M059J (cell line): ENCODE measurements at places on chromosomes 3 and 15. TPM values are rescaled to one million over a fixed set of nuclear protein-coding genes. Genes with fewer than 3 reads are reported as not detected.

GRCh38 chr15:74994685-74995084 lies 678 bp upstream of the SCAMP5 start:
- DNase-seq = no peak

GRCh38 chr3:104040896-104041295 lies 1325.8 kb upstream of the ALCAM start:
- DNase-seq = no peak

- no peak for DNase-seq
These were observed 10.6 kb downstream of the ANKUB1 start for GRCh38 chr3:149781741-149782140.

GRCh38 chr3:14301558-14301957 lies 100.8 kb upstream of the SLC6A6 start:
- peak; percentile 13 for DNase-seq

DNA sequence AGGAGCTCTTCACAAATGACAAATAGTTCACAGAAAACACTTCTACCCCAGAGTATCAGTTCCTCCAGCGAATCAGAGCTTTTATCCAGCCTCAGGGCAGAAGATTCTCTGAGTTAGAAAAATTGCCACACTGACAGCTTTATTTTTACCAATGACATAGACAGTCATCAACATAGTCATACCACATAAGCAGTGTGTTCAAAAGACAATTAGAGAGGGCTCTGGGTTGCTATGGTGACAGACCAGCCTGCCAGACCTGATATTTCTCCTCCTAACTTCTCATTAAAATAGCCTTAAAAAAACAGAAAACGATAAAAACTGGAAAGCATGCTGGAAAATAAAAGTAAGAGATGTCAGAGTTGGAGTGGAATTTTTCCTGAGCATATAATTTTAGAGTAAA lies 45.9 kb upstream of the COL6A5 start:
- DNase-seq = no peak

DNA sequence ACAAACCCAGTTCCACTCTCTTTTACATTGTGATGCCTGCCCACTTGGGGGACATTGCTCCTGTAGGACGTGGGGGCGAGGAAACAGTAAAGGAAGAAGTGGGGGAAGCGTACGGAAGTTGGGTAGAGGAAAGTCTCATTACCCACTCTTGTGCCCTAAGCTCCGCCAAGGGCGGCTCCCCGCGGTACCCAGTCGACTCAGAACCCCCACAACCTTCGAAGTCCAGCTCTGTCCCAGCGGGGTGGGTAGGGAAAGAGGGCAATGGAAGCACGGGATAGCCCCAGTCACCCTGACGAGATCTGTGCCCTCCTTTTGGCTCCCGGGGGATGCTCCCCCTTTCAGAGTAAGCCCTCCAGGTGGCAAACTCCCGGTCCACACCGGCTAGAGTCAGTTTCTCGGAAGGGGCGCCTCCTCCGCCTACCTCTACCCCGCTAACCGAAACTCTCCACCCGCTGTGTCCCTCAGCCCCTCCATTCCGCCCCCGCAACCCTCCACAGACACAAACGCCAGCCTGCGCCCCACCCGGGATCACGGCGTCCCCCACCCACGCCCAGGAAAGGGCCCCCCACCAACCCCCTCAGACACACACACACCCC lies 527 bp downstream of the CSNK1G1 start:
- peak; percentile 33 for DNase-seq

GRCh38 chr3:134944429-134944828 lies 149.4 kb downstream of the EPHB1 start:
- DNase-seq = no peak

- DNase-seq = no peak
These were observed 7.4 kb upstream of the OCA2 start for GRCh38 chr15:28106294-28107110.

GRCh38 chr15:67542420-67543347 lies at the start of gene MAP2K5:
TSS of gene MAP2K5 (plus strand) at chr15:67542703. CDS start at chr15:67543336, 633 bp downstream.
- DNase-seq = peak; percentile 72

GRCh38 chr3:159200176-159200575 lies 398.3 kb downstream of the MFSD1 start:
- peak; percentile 99 for DNase-seq

DNA sequence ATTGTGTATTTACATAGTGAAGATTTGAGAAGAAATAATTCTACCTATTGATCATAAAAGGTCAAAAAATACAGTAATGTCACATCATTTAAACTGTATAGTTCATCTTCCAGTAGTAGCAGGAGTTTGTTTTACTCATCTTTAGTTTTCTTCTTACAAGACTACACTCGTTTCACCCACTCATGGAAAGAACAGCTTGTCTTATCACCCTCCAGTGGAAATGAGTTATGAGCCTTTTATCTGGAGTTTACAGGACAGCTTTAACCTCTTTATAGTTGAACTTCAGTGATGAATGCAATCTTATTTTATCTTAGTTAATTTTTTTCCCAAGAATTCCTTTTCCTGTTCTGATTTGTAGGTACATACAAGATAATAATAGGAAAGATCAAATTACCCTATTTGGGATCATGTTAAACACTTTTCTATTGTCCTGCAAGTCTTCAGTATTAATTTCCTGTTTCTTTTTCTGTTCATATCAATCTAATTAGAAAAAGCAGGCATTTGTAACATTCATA lies 36.8 kb downstream of the RBMS3 start:
- DNase-seq = no peak

GRCh38 chr15:41501191-41501917 lies 7.7 kb downstream of the ITPKA start:
- DNase-seq = no peak

DNA sequence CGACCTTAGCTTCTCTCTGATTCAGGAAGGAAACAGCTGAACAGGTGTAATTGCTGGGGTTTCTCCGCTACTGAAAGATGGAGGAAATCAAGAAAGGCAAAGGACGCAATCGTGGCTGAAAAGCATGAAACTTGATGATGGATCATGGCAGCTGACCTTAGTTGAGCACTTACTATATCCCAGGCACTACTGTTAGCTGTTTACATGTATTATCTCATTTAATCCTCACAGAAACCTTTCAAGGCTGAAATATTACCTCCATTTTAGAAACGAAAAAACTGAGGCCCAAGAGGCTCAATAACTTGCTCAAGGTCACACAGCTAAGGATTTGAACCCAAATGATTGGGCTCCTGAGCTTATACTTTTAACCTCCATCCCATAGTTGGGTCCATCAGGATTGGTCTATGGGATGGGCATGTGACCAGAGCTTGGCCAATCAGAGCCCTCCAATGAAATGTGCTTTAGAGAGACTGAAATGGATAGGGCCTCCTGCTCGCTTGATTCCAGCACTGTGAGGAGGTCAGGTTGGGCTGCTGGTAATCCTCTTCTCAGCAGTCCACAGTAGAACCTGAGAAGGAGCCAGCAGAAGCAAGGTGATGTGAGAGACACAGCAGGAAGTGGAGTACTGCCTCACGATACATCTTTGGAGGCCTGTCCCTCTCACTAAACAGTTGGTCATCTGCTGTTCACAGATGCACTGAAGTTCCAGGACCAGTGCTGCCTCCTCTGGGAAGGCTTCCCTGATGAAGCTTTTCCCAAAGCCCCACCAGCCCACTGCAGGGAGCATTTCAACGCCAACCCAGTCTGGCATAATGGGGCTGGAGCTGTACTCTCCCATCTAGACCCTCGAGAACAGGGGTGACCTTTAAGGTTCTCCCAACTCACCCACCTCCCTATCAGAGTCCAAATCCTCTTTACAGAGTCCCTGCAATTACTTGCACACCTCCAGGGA lies 10.4 kb downstream of the CLN6 start:
- no peak for DNase-seq

- DNase-seq = no peak
These were observed 96.2 kb downstream of the DUT start for GRCh38 chr15:48427479-48427878.

- no peak for DNase-seq
These were observed 32.2 kb upstream of the SGO1 start for GRCh38 chr3:20218215-20218614.

DNA sequence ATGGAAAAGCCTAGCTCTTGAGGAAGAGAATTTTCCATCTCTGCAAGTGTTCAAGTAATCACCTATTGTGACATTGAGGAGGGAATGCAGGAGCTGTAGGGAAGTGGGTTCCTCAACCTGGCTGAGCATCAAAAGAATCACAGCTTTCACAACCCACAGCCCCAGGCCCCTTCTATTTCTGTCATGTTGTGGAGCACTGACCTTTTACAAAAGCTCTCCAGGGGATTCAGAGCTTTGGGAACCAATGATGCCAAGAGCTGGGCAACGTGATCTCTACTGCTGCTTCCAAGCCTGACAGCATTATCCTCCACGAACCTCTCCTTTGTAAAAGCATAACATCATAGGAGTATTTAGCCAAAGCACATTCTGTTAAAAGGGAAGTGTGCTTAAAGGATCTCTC lies 231.1 kb downstream of the ADAMTS9 start:
- DNase-seq = no peak

- DNase-seq = peak; percentile 99
These were observed 13.3 kb upstream of the PAQR9 start for GRCh38 chr3:142976621-142977398.

DNA sequence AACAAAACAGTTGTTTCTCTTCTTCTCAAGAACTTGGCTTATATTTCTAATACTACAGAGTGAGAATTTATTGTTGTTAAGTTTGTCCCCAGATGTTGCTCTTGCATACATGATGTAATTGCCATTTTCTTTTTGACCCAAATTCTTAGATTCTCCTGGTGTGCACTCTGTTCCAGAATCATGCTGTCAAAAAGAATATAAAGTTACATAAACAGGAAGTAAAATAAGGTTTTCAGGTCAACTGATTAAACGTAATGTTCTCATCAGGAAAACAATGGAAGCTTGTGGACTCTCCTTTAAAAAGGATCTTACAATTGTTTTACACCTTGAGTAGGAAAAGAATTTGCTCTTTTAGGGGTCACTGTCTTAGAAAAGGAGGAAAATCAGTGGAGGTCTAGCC lies 121.8 kb downstream of the ADAM10 start:
- no peak for DNase-seq

GRCh38 chr15:89346516-89347231 lies 12.1 kb upstream of the POLG start:
- DNase-seq = no peak

DNA sequence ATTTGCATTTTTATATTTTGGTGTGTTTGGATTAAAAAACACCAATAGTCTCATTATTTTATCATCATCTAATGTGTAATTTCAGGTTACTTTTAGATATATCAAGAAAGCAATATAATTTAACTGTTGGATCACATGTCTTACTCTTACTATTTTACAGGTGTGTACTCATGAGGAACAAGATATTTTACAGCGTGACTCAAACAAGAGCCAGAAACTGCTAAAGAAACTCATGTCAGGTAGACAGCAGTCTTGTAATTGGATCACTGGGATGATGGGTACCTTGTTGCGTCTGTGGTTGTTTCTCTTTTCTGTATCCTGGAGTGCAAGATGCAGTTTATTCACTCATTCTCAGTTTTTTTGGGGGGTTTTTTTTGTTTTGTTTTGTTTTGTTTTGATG lies 12.9 kb downstream of the TRIP4 start:
- no peak for DNase-seq

DNA sequence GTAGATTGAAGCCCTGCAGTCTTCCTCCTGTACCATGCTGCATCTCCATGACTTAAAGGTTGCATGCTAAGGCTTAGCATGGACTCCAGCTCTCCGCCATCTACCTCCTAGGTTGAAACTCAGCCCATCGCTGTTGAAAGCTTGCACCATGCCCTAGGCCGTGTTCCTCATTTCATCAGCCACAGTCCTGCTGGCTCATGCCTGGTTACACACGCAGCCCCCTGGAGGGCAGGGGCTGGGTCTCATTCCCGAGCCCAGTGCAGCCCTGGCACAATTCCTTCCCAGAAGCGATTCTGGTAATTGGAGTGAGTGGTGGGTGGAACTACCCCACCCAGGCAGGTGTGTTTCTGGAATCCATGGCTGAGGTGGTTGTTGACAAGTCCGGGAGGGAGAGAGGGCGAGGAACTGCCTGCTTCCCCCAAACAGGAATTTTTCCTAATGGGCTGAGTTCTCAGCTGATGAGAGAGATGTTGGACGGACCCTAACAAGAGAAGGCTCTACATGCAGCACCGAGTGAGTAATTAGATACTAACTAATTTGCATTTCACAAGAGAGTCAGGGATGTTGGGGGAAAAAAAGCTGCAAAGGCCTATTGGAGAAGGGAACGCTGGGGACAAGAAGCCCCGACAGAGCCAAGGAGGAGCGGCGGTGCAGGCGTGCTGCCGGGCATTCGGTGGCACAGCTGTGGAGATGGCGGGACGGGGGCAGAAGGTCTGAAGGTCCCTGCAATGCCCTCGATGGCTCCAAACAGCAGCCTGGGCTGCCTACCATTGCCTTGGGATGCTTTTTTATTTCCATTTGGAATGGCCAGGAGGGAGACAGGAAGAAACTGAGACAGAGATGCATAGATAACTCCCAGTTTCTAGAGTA lies 92.3 kb upstream of the TLE3 start:
- DNase-seq = no peak

- peak; percentile 51 for DNase-seq
These were observed 872.3 kb downstream of the ROBO1 start for GRCh38 chr3:78895528-78895927.

- DNase-seq = no peak
These were observed 306.2 kb upstream of the ATP11B start for GRCh38 chr3:182487143-182487542.

DNA sequence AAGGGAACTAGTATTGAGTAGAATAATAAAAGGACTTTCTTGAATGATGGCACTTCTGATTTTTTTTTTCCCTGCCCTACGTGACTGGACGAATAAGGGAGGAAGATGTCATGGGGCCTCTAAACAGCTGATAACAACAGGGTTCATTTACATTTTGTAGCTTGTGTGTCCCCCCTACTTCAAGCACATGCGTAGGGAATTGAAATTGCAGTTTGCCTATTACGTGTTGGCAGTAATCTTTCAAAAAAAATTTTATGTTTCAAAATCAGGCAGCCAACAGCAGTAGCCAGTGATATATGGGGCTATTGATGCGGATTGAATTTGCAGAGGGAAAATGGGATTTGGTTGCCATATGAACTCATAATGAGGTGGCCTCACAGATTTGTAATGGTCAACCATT lies 58.7 kb downstream of the PTPRG start:
- DNase-seq = no peak

GRCh38 chr3:55558316-55558715 lies 71.2 kb upstream of the WNT5A start:
- DNase-seq = peak; percentile 40

SLCO2A1 gene
- total RNA-seq = 0.20 and 0.47 TPM in 2 replicates

SPRED1 gene
- total RNA-seq = 9.7 and 18.4 TPM in 2 replicates

SRGAP3 gene
- 0.57 and 2.6 TPM in 2 replicates for total RNA-seq

DNAH1 gene
- total RNA-seq = 0.02 and 0.52 TPM in 2 replicates
